Muscle of back (tissue), 13 donors: ENCODE measurements at places on chromosomes 7 and 10. TPM values are rescaled to one million over a fixed set of nuclear protein-coding genes. Genes with fewer than 3 reads are reported as not detected.

The TUBB8 gene
- not detected for polyA plus RNA-seq

The SLC26A3 gene
- polyA plus RNA-seq: 0.15 TPM

The FXYD4 gene
- polyA plus RNA-seq: 0.99 TPM

The MRPS17 gene
- 15.0 TPM for polyA plus RNA-seq

The GALNT17 gene
- polyA plus RNA-seq: 36.2 TPM

The TCERG1L gene
- 0.22 TPM for polyA plus RNA-seq

The DYNC1I1 gene
- polyA plus RNA-seq: 0.43 TPM

The CRHR2 gene
- polyA plus RNA-seq: 4.5 TPM

The SUN3 gene
- polyA plus RNA-seq: not detected

The ADAMTS14 gene
- 13.0 TPM for polyA plus RNA-seq

The CBX3 gene
- 192 TPM for polyA plus RNA-seq

The ARPC1A gene
- 59.3 TPM for polyA plus RNA-seq

The NCF1 gene
- polyA plus RNA-seq: 1.8 TPM

The HOXA9 gene
- polyA plus RNA-seq: 22.5 TPM

The SEC61G gene
- polyA plus RNA-seq: 150 TPM

The IKZF1 gene
- polyA plus RNA-seq: 2.4 TPM

The ENTPD1 gene
- polyA plus RNA-seq: 16.0 TPM

The PIK3CG gene
- polyA plus RNA-seq: 3.0 TPM

The KCTD7 gene
- polyA plus RNA-seq: 19.5 TPM

The NME8 gene
- polyA plus RNA-seq: not detected

The KNDC1 gene
- 1.4 TPM for polyA plus RNA-seq

The ADAP1 gene
- polyA plus RNA-seq: 1.4 TPM

The CDK1 gene
- 38.2 TPM for polyA plus RNA-seq

The CLDN3 gene
- polyA plus RNA-seq: 0.24 TPM

The NEUROD6 gene
- polyA plus RNA-seq: not detected

The CDHR3 gene
- polyA plus RNA-seq: 14.2 TPM

The PNLIPRP1 gene
- not detected for polyA plus RNA-seq

The ADARB2 gene
- 0.04 TPM for polyA plus RNA-seq

The EIF5AL1 gene
- 3.9 TPM for polyA plus RNA-seq

The MYL10 gene
- polyA plus RNA-seq: 11.2 TPM

The SLC39A12 gene
- polyA plus RNA-seq: not detected

The RAB19 gene
- not detected for polyA plus RNA-seq

The TECTB gene
- not detected for polyA plus RNA-seq

The RTKN2 gene
- polyA plus RNA-seq: 4.1 TPM

The TRIL gene
- 31.1 TPM for polyA plus RNA-seq

The CALHM3 gene
- not detected for polyA plus RNA-seq

The C10orf67 gene
- polyA plus RNA-seq: 0.17 TPM

The ZFAND4 gene
- 9.7 TPM for polyA plus RNA-seq

The SUMF2 gene
- polyA plus RNA-seq: 36.1 TPM

The ASB15 gene
- polyA plus RNA-seq: 2.0 TPM

The HABP2 gene
- polyA plus RNA-seq: not detected

The SUGCT gene
- 2.4 TPM for polyA plus RNA-seq

The OR2A7 gene
- polyA plus RNA-seq: 1.6 TPM

The AKR1C8 gene
- not detected for polyA plus RNA-seq

The SLC13A1 gene
- polyA plus RNA-seq: not detected

The PON3 gene
- 4.0 TPM for polyA plus RNA-seq

The PRTFDC1 gene
- polyA plus RNA-seq: 14.4 TPM

The PRPS1L1 gene
- not detected for polyA plus RNA-seq

The GRM3 gene
- polyA plus RNA-seq: 0.11 TPM

The LEP gene
- 0.12 TPM for polyA plus RNA-seq

The NKX6-2 gene
- polyA plus RNA-seq: 9.3 TPM

The CABCOCO1 gene
- 0.29 TPM for polyA plus RNA-seq

The CTNNA3 gene
- 15.8 TPM for polyA plus RNA-seq

The GNAI1 gene
- polyA plus RNA-seq: 56.6 TPM

The UBTD1 gene
- polyA plus RNA-seq: 13.4 TPM

The ZNF467 gene
- polyA plus RNA-seq: 6.1 TPM

The STEAP1 gene
- 2.9 TPM for polyA plus RNA-seq

The AKR1C2 gene
- polyA plus RNA-seq: 12.3 TPM

The HTR5A gene
- polyA plus RNA-seq: not detected

The FFAR4 gene
- polyA plus RNA-seq: not detected
